ENCODE measurements at places on chromosomes 13 and 19.

DNA sequence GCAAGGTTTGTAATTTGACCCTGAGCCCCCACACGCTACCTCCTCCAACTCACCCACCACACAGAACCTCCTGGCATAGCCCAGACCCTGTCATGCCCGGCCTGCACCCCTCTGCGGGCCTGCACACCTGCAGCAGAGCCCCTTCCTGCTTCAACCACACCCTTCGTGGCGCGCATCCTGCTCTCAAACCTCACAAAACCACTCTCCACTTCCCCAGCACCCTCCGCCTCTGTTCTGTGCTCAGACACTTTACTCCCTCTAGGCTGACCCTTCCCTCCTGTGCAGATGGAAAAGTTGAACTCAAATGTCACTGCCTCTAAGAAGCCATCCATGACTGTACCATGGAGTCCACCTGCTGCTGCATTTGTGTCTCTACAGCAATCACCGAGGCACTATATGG, 28.5 kb downstream of the FAAP24 start:
- peak; percentile 75 for DNase-seq

GRCh38 chr19:18098891-18099622, 1.5 kb downstream of the MAST3 start:
- peak; percentile 56 for DNase-seq

DNA sequence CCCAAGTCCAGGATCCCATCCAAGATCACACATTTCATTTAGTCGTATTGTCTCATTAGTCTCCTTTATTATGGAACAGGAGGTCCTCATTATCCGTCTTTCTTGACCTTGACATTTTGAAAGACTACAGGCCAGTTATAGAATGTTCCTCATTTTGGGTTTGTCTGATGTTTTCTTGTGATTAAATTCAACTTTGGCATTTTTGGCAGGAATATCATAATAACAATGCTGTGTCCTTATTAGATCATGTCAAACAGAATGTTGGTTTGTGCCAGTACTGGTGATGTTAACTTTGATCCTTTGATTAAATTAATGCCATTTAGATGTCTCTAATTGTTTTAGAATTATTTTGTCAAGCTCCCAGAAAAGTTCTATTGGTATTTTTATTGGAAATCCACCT, 106.5 kb upstream of the FRY start:
- DNase-seq, result no peak

DNA sequence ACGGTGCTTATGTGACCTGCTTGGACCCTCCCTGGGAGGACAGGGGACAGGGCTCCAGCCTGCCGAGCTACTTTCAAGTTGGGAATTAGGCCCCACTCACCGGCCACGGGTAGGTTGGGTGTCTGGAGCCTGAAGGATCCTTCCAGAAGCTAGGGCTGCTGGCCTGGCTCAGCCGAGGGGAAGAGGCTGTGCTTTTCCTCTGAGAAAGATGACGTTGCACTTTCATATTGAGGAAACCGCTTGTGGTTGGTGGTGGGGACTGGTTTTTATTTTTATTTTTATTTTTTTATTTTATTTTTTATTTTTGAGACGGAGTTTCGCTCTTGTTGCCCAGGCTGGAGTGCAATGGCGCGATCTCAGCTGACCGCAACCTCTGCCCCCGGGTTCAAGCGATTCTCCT, at the start of gene TMEM150B:
Gene TMEM150B (minus strand): TSS at position 170 of the 400 bp plus-strand sequence. CDS start 4,305 bp downstream, outside the sequence.
- no peak for DNase-seq

DNA sequence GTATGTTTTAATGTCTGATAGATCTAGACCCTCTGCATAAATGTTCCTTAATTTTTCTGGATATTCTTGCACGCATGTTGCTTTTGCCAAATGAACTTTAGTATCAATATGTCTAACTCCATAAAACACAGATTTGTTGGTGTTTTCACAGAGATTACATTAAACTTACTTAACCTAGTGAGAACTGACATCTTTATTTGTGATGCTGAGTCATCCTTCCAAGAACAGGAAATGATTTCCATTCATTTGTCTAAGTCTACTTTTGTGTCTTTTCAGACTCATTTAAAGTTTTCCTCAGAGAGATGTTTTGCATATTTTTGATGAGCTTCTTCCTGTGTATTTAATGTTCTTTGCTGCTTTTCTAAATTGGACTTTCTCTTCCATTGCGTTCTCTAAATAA, 184.0 kb downstream of the SLC7A1 start:
- no peak for DNase-seq

DNA sequence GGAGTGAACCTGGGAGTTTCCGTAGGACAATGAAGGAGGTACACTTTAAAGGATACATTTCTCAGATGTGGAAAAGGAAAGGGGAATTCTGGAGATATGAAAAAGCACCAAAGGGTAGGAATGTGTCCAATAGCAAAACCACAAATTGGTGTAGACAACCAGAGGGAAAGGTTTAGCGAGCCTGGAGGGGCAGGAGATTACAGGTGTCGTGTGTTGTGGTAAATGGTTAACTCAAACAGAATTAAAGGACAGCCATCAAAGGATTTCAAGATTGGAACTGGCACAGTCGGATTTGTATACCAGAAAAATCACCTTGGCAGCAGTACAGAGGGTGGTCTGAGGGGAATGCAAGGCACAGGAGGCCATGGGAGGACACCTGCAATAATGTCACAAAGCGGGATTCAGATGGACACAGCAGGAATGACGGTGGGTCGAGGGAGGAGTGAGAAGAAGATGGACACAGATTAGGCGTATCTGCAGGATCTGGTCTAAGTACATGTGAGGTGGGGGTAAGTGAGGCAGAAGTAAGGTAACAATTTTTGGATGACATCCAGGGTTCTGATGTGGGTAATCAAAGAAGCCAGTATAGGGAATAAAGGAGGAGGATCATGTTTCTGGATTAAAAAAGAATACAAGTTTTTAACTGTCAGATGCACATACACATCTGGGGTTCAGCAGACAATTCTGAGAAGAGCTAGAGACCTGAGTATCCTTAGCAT, 361.6 kb downstream of the KLF12 start:
- no peak for DNase-seq

DNA sequence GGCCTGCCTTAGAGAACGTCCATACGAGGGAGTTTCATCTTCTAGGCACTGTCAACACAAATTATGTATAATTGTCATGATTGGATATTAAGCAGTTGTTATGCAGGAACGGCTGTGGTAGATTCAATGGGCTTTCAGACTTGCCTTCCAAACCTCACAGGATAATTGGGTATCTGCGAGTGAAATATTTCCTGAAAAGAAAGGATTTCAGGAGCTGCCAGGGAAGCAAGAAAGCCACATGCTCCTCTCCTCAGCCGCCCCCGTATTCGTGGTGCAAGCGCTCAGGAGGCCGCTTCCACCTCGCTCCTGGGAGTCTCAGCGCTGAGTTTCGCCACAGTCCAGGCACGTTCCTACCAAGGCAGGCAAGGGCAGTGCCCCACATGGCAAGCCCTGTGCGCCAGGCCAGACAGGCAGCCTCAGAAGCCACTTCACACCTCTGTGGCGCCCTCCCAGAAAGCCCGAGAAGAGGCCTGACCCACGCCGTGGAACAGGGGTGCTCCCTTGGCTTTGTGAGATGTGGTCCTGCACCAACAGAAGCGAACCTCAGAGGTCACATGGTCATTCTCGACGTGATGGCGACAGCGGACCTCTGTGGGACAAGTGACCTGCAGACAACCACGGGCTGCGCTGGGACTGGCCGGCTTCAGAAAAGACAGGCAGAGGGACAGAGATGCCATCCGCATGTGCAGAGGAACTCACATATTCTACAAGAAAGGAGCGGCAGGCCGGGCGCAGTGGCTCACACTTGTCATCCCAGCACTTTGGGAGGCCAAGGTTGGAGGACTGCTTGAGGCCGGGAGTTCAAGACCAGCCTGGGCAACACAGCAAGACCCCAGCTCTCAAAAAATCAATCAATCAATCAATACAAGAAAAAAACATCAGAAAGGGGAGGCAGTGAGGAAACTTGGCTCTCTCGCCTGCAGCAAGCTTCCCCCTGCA, 41.4 kb downstream of the CEBPG start:
- no peak for DNase-seq

DNA sequence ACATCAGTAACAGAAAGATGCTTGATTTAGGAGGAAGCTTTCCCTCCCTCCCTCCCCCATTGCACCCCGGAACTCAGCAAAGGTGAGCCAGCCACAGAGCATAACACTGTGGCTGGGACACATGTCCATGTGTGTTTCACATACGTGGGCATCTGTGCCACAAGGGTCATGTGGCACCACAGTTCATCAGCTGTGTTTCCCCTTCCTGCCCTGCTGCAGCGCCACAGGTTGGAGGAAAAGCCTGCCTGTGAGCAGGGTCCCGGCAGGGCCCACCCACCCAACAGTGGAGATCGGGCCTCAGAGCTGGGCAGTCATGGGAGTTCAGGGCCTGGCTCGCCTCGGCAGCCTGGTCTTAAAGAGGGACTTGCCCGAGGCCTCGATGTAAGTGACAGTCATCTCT, 2.8 kb downstream of the ACP5 start:
- peak; percentile 53 for DNase-seq

GRCh38 chr13:53064731-53065130, 36.1 kb downstream of the OLFM4 start:
- no peak for DNase-seq

DNA sequence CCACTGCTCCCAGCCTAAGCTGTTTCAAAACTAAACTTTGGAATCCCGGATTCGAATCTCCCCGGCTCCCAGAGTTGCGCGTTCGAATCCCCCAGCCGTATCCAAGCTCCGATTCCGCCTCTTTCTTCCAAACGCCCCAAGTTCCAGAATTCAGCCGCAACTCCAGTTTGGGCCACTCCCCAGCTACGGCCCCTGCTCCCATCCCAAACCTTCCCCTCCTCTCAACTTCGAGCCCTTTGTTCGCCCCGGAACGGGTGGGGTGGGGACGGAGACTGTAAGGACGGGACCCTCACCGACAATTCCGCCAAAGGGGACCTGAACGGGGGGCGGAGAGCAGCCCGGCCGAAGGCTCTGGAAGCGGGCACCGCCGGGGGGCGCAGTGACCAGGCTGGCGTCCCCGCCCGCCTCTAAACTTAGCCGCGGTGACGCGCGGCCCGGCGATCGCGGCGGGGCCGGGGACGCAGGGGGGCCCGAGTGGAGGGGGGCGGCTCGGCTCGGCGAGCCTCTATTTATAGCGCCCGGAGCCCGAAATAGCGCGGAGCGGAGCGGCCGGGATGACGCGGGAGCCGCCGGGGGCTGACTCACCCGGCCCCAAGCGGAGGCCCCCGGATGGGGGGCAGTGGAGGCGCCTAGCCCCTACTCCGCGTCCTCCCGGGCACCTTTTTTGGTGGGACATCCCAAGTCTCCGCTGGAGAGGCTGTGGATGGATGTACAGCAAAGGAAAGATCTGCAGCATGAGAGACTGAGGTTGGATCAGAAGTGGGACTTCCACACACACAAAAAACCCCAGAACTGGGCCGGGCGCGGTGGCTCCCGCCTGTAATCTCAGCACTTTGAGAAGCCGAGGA, 4.9 kb upstream of the ERCC1 start:
- no peak for DNase-seq

DNA sequence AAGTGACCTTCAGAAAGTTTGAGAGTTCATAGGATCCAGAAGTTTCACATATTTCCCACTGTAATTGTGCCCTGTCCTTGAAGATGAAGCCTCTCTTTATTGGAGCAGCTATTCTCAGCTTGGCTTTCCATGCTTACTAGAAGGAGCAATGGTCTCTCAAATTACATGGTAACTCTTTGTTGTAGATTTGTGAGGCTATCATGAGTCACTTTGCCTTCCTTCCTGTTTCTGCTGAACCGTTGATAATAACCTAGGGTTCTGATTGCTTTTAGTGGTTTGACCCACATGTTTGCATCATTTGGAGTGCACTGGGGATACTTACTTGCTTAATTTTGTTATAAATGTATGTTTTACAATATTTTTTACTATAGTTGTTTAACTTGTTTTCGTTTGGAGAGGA, 772.9 kb upstream of the SLITRK6 start:
- DNase-seq, result no peak

DNA sequence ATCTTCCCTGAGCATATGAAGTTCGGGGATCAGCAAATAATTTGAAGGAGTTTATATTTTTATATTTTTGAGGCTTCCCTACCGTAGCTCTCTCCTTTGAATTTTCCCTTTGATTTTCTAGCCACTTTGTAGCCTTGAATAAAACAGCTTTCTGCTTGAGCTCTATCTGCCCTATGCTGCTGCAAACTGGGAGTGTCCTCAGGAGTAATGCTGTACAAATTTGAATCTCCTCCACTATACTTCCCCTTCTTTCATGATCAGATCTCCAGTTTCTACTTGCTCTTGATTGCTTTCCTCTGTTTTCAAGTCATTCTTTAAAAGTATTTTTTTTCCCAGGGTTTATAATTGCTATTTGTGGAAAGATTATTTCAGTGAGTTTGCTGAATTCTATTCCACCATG, 14.6 kb downstream of the PDS5B start:
- DNase-seq, result no peak

GRCh38 chr13:96994017-96994857, at the start of gene OXGR1:
OXGR1 (minus strand) TSS chr13:96994476; CDS start chr13:96987759, 6,717 bp downstream.
- no peak for DNase-seq

DNA sequence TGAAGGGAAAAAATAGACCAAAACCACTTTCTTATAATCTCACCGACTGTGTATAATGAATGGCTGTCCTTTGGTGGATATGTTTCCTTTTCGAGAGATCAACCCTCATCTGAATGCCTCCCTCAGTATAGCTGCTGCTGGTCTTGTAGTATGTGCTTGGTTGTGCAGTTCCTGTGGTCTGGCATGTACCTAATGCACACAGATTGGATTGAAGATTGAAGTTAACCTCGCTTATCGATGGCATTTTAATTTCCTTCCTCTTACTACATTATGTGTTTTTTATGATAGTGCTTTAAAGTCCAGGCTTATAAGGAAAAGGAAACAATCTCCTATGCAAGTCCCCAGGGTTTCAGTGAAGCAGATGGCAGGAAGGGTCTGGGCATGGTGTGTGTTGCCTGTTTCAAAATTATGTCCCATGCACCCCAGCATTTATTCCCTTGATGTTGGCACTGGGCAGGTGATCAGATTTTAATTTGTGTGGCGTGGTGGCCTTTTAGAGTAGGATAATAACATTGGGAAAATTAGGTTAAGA, 334.1 kb downstream of the SHISA2 start:
- no peak for DNase-seq

DNA sequence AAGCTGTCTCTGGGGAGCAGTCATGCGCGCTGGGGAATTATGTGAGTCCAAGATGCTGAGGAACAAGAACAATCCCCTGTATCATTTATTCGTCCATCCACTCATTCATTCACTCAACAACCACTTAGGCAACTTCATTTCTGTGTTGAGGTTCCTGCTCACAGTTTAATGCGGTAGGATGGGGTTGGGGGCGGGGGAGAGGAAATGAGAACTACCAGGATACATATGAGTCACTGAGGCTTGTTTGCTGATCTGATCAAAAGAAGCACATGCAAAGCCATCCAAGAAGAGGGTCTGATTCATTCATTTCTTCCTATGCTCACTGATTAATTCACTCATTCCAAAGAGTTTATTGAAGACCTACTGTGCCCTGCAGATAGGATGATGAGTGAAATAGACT, 20.9 kb downstream of the ZNF536 start:
- DNase-seq, result no peak

DNA sequence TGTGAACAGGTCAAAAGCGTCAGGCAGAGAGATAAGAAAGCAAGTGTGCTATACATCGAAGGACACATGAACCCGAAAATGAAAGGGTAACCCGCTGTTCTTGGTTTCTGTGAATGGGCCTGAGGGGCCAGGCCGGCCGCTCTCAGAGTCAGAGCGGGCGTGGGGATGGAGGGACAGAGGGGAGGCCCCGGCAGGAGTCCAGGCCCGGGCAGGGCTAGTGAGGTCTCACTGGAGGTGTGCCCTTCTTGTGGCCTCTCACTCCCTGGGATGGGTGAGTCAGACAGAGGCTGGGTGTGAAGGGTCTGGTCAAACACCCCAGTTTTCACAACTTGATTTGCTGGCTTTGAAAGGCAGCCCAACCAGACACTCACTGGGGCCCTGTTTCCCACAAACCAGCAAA, 17.4 kb upstream of the NDUFS7 start:
- DNase-seq, result no peak

- DNase-seq, result no peak
Observed at GRCh38 chr13:77358001-77358400, 31.1 kb upstream of the MYCBP2 start.
